C1 segment of cervical spinal cord (tissue), 14 donors: ENCODE measurements at places on chromosomes 4 and X.

- no peak for DNase-seq
Measured at GRCh38 chr4:80233390-80233789, 33.1 kb upstream of the FGF5 start.

DNA sequence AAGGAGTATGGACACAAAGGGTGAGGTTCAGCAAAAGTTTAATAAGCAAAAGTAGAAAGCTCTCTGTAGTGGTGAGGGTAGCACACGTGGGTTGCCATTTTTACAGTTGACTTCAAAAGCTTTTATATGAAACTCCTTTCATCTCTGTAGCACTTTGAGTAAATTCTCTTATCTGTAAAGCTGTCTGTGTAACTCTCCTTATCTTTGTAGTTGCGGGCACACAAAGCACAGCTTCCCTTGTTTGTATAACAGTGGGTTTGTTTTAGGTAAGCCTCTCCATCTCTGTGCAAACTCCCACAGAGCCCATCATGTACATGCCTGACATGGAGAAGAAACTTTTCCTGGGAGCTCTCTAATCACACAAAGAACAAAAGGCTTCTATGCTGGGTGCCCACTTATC is 325.9 kb upstream of the PABPC5 start:
- no peak for DNase-seq

DNA sequence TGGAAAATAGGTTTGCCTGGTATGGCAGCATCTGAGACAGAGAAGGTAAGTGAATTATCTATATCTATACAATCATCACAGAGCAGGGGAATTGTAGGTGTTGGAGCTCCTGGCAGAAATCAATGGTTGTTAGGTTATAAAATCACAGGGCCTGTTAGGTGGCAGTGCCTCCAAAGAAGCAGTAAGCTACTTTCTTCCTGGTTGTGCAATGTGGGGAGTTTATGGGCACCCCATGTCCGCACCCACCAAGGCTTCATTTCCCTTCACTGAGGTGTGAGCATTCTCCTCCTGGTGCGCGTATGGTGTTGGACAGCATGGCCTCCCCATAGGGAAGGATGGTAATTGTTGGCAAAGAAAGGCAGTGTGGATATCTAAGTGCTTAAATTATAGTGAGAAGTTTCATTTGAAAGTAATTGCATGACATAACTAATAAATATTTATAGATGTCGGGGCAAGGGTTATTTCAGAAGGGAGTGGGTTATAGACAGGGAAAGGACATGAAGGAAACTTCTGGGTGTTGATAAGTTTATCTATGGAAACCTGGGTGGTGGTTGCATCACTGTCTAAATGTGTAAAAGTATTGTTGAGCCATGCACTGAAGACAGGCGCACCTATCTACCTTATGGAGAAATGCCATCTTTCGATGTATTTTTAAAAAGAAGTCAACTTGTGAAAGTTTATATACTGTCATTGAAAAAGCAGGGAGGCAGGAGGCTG is 153.7 kb downstream of the FRAS1 start:
- no peak for DNase-seq

GRCh38 chr4:188308142-188308541 is 168.9 kb downstream of the TRIML1 start:
- DNase-seq, result no peak

GRCh38 chrX:40688929-40689328 is 41.6 kb upstream of the CXorf38 start:
- DNase-seq, result no peak

DNA sequence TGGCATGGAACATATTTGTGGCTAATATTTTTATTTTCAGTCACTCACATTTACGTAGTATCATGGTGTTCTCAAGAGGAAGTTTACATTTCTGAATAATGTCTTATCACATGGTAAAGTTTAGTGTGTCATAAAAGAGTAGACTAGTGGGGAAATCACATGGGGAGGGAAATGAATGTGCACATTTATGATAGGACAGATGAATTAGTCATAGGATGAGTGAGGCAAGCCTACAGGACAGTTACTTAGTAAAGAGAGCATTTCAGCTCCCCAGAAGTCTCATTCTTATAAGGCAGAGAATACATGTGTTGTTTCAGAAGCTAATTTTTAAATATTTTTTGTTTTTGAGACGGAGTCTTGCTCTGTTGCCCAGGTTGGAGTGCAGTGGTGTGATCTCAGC is 6.2 kb downstream of the GK start:
- DNase-seq, result no peak
